ENCODE measurements at places on chromosomes 11 and 22.

DNA sequence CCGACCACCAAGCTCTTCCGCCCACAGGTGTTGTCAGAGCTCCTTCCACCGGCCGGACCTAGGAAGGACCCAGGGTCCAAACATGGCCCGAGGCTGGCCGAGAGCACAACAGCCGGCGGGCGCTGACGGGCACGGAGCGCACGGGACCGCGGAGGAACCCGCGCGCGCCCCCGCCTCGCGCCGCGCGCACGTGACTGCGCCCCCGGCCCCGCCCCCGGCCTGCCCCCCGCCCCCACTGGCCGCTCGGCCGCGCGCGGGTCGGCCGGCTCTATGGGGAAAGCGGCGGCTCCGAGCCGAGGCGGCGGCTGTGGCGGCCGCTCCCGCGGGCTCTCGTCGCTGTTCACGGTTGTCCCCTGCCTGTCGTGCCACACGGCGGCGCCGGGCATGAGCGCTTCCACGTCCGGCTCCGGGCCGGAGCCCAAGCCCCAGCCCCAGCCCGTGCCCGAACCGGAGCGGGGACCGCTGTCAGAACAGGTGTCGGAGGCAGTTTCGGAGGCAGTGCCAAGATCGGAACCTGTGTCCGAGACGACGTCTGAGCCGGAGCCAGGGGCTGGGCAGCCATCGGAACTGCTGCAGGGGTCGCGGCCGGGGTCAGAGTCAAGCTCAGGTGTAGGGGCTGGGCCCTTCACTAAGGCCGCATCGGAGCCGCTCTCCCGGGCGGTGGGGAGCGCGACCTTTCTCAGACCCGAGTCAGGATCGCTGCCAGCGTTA lies at the start of gene OSBP2:
TSS of gene OSBP2 (plus strand) at position 235 of the 711 bp plus-strand sequence. CDS start at position 271, 36 bp downstream.
- DNase-seq = peak; percentile 60

GRCh38 chr22:19382240-19382639 lies 49.3 kb downstream of the HIRA start:
- DNase-seq = no peak

DNA sequence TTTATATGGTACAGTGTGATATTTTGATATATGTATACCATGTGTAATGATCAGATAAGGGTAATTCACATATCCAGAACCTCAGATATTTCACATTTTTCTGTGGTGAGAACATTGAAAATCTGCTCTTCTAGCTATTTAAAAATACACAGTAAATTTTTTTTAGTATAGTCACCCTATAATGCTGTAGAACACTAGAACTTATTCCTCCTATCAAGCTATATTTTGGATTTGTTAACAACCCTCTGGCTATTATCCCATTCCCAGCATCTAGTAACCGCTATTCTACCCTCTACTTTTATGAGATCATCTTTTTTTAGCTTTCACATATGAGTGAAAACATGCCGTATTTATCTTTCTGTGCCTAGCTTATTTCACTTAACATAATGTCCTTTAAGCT lies 65.5 kb upstream of the SYT9 start:
- DNase-seq = no peak

GRCh38 chr11:79196950-79197349 lies 243.9 kb downstream of the TENM4 start:
- no peak for DNase-seq

DNA sequence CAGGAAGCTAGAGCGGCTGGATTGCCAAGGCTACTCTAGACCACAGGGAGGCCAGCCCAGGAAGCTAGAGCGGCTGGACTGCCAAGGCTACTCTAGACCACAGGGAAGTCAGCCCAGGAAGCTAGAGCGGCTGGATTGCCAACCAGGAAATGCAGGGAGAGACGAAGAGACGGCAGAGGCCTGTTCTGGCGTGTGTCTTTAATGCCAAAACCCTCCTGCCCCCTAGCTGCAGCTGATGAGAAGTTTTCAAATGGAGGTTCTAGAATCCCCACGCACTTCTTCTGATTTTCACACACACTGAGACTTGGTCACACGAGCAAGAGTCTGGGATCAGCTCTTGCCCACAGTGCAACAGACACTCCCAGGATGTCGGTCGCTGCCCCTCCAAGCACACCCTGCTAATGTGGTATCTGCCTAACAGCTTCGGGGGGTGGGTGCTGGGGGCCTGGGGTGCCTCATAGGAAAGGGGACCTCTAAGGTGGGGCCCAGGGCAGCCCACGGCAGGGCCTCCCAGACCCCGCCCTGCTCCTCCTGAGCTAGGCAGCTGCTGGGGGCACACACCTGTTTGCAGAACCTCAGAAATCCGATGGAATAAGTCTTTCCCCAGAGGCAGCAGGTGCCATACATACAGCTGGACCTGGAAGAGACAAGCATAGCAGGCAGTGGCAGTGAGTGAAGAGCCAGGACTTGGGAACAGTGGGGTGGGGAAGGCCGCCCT lies 28.5 kb downstream of the MAFF start:
- DNase-seq = peak; percentile 68

- no peak for DNase-seq
Measured at GRCh38 chr11:1467270-1467669, 19.3 kb downstream of the MOB2 start.
